HFFc6 (cell line): ENCODE measurements at places on chromosomes 3 and 15. TPM values are rescaled to one million over a fixed set of nuclear protein-coding genes. Genes with fewer than 3 reads are reported as not detected.
A peak's percentile ranks its signal among the peaks of the same experiment; 100 is the strongest.

Gene ERICH6
- total RNA-seq: not detected in 3 replicates

GRCh38 chr3:21409401-21409800, 341.6 kb downstream of the ZNF385D start:
- no peaks in the 10 kb centered on the region for H3K27me3 ChIP-seq
- no peak for DNase-seq
- H3K4me3 ChIP-seq: no peak overlapping the region
- H3K4me1 ChIP-seq: no peaks in the 10 kb centered on the region
- peaks cover 6% of the 10 kb centered on the region; the same call in 1 of the 2 replicates for H3K36me3 ChIP-seq

DNA sequence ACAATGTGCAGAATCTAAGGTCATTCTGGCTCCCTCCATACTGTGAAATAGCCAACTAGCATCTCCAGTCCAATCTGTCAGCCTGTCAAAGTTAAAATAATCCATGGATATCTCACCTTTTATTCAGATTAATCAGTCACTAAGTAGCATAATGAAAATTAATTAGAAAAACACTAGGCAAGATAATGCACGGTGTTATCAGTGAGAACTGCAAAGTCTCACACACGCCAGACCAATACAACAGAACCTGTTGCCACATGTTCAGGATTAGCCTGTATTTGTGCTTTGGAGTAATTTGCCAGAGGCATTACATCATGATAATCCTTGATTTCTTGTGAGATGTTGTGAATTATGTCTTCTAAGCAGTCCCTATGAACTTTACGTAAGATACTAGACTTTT, 820.4 kb upstream of the ALCAM start:
- H3K27me3 ChIP-seq: no peaks in the 10 kb centered on the region
- H3K4me3 ChIP-seq: no peak overlapping the region
- peaks cover 26% of the 10 kb centered on the region for H3K4me1 ChIP-seq
- no peak for DNase-seq
- H3K27ac ChIP-seq: no peak overlapping the region

DNA sequence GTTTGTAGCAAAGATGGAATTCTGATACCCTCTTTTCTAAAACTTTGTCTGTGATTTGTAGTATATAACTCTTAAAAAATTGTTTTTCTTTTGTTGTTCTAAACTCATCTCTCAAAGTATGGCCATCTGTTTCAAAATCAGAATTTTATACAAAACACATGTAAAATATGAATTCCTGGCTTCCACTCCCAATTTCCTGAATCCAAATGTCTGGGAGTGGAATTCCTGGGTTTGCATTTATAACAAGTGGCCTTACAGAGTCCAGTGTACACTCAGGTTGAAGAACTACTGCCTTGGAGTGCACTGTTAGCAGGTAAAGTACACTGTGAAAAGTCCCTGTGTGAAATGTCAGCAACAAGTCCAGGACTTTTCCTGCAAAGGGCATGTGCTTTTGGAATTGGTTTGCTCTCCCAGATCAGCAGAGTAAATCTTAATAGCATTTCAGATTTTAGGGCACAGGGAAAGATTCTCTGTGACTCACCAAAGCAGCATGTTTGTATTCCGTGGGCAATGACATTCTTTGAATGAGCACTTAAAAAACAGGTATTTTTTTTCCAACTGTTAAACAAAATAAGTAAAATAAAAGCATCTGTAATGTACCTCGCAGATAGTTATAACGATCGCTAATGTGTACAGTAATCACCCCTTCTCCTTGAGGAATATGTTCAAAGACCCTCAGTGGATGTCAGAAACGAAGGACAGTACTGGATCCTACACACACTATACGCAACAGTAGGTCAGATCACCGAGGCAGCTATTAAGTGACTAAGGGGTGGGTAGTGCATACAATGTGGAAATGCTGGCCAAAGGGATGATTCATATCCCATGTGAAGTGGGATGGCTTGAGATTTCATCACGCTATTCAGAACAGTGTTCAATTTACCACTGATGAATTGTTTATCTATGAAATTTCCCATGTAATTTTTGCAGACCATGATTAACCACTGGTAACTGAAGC, 2.0 kb upstream of the CLDN16 start:
- H3K27me3 ChIP-seq: no peaks in the 10 kb centered on the region
- peak; percentile 91 for DNase-seq
- H3K36me3 ChIP-seq: no peaks in the 10 kb centered on the region

Gene ZNF80
- total RNA-seq: not detected in 3 replicates

DNA sequence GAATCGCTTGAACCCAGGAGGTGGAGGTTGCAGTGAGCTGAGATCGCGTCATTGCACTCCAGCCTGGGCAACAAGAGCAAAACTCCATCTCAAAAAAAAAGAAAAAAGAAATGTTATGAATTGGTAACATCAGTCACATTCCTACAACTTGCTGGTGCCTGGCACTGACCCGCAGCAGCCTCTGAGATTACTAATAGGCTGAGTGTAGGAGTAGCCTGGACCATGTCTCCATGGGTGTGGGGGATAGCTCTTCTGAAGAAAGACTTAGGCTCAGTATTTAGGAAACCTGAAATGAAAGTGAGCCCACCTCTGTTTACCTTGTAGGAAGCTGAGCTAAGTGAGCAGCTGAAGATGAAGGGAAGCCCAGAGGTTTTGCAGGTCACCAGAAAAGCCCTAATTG, 148.3 kb downstream of the LRRC28 start:
- no peak for DNase-seq
- peaks cover 8% of the 10 kb centered on the region; the same call in 1 of the 2 replicates for H3K27me3 ChIP-seq
- H3K27ac ChIP-seq: no peak overlapping the region
- no peak overlapping the region for H3K4me3 ChIP-seq
- H3K4me1 ChIP-seq: peaks cover 10% of the 10 kb centered on the region
- no peaks in the 10 kb centered on the region for H3K36me3 ChIP-seq

- peaks cover 17% of the 10 kb centered on the region for H3K4me1 ChIP-seq
- no peak overlapping the region for H3K27ac ChIP-seq
- DNase-seq: no peak
- no peak overlapping the region for H3K4me3 ChIP-seq
- no peaks in the 10 kb centered on the region for H3K27me3 ChIP-seq
- peaks cover 5% of the 10 kb centered on the region; the same call in 1 of the 2 replicates for H3K36me3 ChIP-seq
Observed at GRCh38 chr15:89291934-89292438, 42.6 kb downstream of the POLG start.

Gene HCN4
- total RNA-seq: not detected in 3 replicates

Gene KIF7
- total RNA-seq: 25.1 to 26.5 TPM (median 26.1 TPM) in 3 replicates

DNA sequence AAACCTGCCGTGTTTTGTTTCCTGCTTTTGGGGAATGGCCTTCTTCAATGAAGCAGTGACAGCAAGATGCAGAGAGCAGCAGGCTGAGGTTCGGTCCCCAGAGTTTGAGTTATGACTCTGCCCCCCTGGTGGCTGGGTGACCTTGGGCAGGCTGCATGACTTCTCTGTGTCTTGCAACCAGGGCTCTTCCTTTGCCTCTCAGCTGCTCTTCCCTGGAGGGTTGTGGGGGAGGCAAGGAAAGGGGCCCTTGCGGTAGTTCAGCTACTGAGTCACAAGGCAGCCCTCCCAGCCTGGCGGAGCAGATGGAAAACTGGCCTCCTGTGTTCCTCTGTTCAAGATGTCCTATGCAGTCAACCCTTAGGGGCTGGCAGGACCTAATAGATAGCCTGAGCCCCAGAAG, 17.1 kb downstream of the CTXND1 start:
- H3K4me1 ChIP-seq: no peaks in the 10 kb centered on the region
- H3K27ac ChIP-seq: no peak overlapping the region

- no peaks in the 10 kb centered on the region for H3K36me3 ChIP-seq
- H3K27me3 ChIP-seq: peaks cover 34% of the 10 kb centered on the region
- peak overlapping the region; percentile 56; the same call in 1 of the 2 replicates for H3K27ac ChIP-seq
- no peak overlapping the region; the same call in 1 of the 2 replicates for H3K4me3 ChIP-seq
Observed at GRCh38 chr3:72185549-72186399, 400.8 kb upstream of the PROK2 start.

GRCh38 chr3:105222568-105223093, 144.1 kb upstream of the ALCAM start:
- 0 out of 2 replicates have a peak, but pooled peaks cover 6% of the 10 kb centered on the region for H3K4me1 ChIP-seq
- H3K27me3 ChIP-seq: peaks cover 1% of the 10 kb centered on the region; the same call in 1 of the 2 replicates
- no peak overlapping the region for H3K27ac ChIP-seq
- no peak for DNase-seq

DNA sequence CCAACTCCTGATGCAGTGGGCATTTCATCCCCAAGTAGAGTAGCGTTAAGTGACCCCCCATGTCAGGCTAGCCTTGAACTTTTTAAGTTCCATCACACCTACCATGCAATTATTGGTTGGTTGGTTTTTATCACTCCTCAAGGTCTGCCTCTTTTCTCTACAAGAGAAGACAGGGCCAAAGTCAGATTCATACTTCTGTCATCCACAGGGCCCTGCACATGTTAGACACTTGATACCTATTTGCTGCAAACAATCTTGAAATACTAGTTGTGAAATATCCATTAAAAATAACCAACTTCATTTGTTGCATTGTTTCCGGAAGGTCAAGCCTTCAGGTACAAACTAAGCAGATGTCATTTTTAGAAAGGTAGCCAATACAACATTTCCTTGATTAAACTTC, 1.2 kb downstream of the CMSS1 start:
- DNase-seq: no peak
- H3K4me3 ChIP-seq: peak overlapping the region; percentile 97
- H3K36me3 ChIP-seq: no peaks in the 10 kb centered on the region
- peak overlapping the region; percentile 99 for H3K27ac ChIP-seq
- peaks cover 28% of the 10 kb centered on the region for H3K4me1 ChIP-seq
- peaks cover 2% of the 10 kb centered on the region for H3K27me3 ChIP-seq

GRCh38 chr3:193301433-193301832, 60.4 kb downstream of the PLAAT1 start:
- no peaks in the 10 kb centered on the region for H3K36me3 ChIP-seq
- DNase-seq: no peak
- no peak overlapping the region for H3K4me3 ChIP-seq

- H3K36me3 ChIP-seq: no peaks in the 10 kb centered on the region
- no peak overlapping the region for H3K27ac ChIP-seq
- H3K27me3 ChIP-seq: peaks cover 9% of the 10 kb centered on the region
Observed at GRCh38 chr3:57017459-57017845, 43.0 kb upstream of the SPATA12 start.

DNA sequence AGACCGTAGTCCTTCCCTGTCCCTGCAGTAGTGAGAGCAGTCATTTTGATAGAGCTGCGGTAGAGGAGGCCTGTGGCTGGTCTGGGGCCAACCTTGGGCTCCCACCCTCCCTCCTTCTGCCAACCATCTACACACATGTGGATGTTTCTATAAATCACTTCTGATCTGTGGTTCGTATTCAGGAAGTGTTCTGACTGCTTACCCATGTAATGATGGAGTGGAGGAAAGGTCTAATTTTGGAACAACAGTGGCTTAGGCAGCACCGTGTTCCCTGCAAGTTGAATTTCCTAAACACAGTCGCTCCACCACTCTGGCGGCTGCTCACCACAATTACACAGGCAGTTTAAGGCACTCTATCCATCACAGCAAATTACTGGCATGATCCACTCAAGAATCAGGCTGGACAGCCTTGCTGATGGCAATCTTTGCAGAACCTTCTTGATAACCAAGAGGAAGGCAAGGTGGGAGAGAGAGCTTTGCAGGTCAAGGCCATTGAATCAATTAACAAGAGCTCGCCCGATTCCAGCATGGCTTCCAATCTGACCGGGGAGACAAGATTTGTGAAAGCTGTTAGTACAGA, 104.7 kb upstream of the VEPH1 start:
- no peak for DNase-seq
- peaks cover 3% of the 10 kb centered on the region for H3K27me3 ChIP-seq
- H3K4me3 ChIP-seq: no peak overlapping the region
- peaks cover 11% of the 10 kb centered on the region for H3K4me1 ChIP-seq
- H3K27ac ChIP-seq: no peak overlapping the region

- no peak overlapping the region for H3K4me3 ChIP-seq
- no peaks in the 10 kb centered on the region for H3K27me3 ChIP-seq
- peak overlapping the region; percentile 85 for H3K27ac ChIP-seq
- peak; percentile 92 for DNase-seq
Observed at GRCh38 chr15:39188930-39189329, 391.9 kb upstream of the THBS1 start.

- H3K4me1 ChIP-seq: no peaks in the 10 kb centered on the region
- peaks cover 3% of the 10 kb centered on the region; the same call in 1 of the 2 replicates for H3K36me3 ChIP-seq
- no peak overlapping the region for H3K4me3 ChIP-seq
- no peaks in the 10 kb centered on the region for H3K27me3 ChIP-seq
- no peak overlapping the region for H3K27ac ChIP-seq
Observed at GRCh38 chr3:26104851-26105251, 315.0 kb downstream of the OXSM start.

DNA sequence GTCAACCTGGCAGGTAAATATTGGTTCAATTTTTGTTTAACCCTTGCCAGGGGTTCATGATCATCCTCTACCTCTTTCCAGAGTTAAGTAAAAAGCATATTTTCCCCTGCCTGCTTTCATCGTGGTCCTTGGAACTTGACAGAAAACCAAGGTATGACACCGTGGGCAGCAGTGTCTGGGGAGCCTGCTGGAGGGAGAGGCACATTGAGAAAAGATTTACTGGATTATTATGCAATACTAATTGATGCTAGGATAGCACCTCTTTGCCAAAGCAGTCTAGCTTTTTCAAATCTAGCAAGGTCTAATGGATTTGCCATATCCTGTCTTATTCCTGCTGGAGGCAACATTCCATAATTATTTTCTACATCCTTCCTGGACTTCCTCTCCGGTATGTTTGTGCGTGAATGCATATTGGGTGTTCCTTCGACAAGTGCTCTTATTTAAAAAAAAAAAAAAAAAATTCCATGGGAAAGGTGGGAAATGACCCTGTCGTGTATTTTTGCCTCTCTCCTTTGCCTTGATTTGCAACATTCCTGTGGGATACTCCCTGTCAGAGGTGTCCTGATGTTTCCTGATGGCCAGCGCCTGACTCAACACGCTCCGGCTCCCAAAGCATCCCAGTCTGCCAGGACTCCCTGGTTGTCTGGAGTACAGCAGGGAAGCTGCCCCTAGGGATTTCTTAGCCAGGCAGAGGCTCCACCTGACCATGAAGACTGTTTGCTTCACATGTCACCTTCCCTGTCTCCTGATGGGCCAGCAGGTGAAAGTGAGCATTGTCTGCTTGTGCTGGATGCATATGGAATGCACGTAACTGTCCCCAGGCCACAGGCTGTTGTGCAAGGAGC, 6.3 kb downstream of the BHLHE40 start:
- peaks cover 67% of the 10 kb centered on the region for H3K4me1 ChIP-seq
- peaks cover 21% of the 10 kb centered on the region for H3K36me3 ChIP-seq
- no peaks in the 10 kb centered on the region; the same call in 1 of the 2 replicates for H3K27me3 ChIP-seq
- H3K4me3 ChIP-seq: no peak overlapping the region; the same call in none of the 2 replicates

- peak; percentile 68 for DNase-seq
- no peaks in the 10 kb centered on the region for H3K27me3 ChIP-seq
- no peaks in the 10 kb centered on the region for H3K36me3 ChIP-seq
- H3K4me1 ChIP-seq: peaks cover 58% of the 10 kb centered on the region
Observed at GRCh38 chr15:79680720-79681119, 216.1 kb downstream of the MTHFS start.

GRCh38 chr3:11616551-11616950, 27.2 kb downstream of the VGLL4 start:
- H3K27ac ChIP-seq: peak overlapping the region; percentile 66
- peaks cover 94% of the 10 kb centered on the region for H3K4me1 ChIP-seq
- H3K27me3 ChIP-seq: peaks cover 3% of the 10 kb centered on the region; the same call in 1 of the 2 replicates
- DNase-seq: no peak

Gene DIS3L
- total RNA-seq: 12.7 and 13.0 TPM in 2 replicates

DNA sequence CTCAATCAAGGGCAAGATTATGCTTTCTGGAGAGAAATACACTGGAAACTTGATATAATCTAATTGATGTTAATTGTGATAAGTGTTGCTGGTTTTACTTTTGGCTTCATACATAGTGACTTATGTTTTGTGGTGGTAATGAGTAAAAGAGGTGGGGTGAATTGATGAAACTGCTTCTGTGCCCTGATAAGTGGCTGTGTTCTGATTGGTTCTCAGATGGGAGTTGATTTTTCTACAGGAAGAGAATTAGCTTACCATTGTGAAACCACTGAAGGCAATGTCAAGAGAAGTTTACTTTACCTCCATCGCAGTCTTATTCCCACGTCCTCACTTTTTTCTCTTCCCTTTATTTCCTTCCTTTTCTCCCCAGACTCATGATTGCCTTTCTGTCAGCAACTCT, 23.8 kb downstream of the TMEM45A start:
- H3K27me3 ChIP-seq: no peaks in the 10 kb centered on the region; the same call in 1 of the 2 replicates
- no peak for DNase-seq
- H3K4me3 ChIP-seq: no peak overlapping the region
- H3K36me3 ChIP-seq: no peaks in the 10 kb centered on the region
